Stomach (tissue), 19 donors: ENCODE measurements at places on chromosomes 12 and 14. TPM values are rescaled to one million over a fixed set of nuclear protein-coding genes. Genes with fewer than 3 reads are reported as not detected.
A peak's percentile ranks its signal among the peaks of the same experiment; 100 is the strongest.

GRCh38 chr12:17215759-17216570 lies 610.0 kb upstream of the LMO3 start:
- no peaks in the 10 kb centered on the region for H3K36me3 ChIP-seq
- H3K27me3 ChIP-seq = no peaks in the 10 kb centered on the region
- H3K27ac ChIP-seq = no peak overlapping the region

DNA sequence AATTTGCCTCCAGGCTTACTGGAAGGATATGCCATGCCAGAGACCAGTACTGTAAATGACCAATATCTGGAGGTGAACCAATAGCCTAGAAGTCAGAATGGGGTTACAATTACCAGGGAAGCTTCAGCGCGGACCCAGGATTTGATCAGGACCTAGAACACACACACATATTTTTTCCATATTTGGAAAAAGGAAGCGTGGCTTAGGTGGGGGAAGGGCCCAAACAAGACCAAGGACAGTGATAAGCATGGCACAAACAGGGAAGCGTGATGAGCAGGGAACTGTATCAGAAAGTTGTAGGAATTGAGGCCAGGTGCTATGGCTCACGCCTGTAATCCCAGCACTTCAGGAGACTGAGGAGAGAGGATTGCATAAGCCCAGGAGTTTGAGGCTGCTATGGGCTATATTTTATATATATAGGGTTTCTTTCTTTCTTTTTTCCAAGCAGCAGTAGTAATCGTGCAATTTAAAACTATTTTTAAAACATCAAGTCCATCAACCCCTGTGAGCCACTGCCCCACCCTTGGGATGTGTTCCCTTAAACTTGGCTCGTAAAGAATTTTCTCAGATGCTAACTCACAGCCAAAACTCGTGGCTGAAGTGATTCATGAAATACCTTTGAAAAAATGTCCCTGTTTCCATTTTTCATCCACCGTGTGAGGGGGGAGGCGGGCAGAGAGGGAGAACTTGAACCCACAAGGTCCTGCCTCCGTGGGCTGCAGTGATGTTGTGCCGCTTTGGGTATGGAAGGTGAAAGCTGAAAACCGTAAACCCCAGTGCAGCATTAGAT lies 16.7 kb downstream of the HRK start:
- H3K4me3 ChIP-seq = no peak overlapping the region
- H3K27ac ChIP-seq = no peak overlapping the region
- H3K36me3 ChIP-seq = no peaks in the 10 kb centered on the region
- no peaks in the 10 kb centered on the region for H3K4me1 ChIP-seq

DNA sequence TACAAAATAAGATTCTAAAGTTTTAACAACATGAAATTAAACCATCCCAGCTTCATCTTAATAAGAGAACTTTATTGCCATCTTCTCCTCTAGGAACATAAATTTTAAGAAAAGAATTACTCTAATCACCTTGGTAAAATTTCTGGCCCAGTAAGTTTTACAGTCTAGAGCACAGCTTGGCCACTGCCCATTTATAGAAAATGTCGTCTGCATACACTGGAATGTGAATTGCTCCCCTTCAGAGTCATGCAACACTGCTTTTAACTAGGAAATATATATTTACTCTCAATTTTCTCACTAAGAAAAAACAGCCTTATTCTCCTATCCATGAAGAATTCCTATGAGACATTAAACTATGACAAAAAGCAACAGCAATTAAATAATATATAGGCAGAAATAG lies 48.2 kb downstream of the KCNC2 start:
- no peak overlapping the region for H3K4me3 ChIP-seq
- no peaks in the 10 kb centered on the region for H3K27me3 ChIP-seq
- H3K27ac ChIP-seq = no peak overlapping the region
- no peaks in the 10 kb centered on the region for H3K4me1 ChIP-seq

Gene PKP2
- total RNA-seq = 85.8 TPM

- no peaks in the 10 kb centered on the region for H3K4me1 ChIP-seq
- H3K36me3 ChIP-seq = no peaks in the 10 kb centered on the region
- no peak overlapping the region for H3K4me3 ChIP-seq
- DNase-seq = no peak
- no peaks in the 10 kb centered on the region for H3K27me3 ChIP-seq
Measured at GRCh38 chr12:94204499-94205247, 56.3 kb downstream of the PLXNC1 start.

DNA sequence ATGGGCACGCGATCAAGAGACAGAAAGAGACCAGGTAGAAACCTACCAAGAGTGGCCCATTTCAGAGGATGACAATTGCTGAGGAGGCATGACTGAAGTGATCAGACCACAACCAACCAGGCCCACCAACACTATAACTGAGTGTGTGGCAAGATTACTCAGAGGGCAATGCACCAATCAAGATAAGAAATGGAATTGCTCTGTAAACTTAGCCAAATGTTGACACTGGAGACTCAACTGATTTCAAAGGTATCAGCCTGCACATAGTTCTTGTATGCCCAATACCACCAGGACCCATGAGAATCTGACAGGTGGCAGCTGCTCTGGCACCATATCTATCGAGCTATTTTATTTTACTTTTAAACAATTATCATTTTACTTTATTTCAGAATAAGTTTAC lies 128.9 kb downstream of the FOXN3 start:
- H3K4me3 ChIP-seq = no peak overlapping the region
- no peaks in the 10 kb centered on the region for H3K36me3 ChIP-seq

Gene FCF1
- total RNA-seq = 10.0 TPM

Gene LMO3
- total RNA-seq = 0.43 TPM

DNA sequence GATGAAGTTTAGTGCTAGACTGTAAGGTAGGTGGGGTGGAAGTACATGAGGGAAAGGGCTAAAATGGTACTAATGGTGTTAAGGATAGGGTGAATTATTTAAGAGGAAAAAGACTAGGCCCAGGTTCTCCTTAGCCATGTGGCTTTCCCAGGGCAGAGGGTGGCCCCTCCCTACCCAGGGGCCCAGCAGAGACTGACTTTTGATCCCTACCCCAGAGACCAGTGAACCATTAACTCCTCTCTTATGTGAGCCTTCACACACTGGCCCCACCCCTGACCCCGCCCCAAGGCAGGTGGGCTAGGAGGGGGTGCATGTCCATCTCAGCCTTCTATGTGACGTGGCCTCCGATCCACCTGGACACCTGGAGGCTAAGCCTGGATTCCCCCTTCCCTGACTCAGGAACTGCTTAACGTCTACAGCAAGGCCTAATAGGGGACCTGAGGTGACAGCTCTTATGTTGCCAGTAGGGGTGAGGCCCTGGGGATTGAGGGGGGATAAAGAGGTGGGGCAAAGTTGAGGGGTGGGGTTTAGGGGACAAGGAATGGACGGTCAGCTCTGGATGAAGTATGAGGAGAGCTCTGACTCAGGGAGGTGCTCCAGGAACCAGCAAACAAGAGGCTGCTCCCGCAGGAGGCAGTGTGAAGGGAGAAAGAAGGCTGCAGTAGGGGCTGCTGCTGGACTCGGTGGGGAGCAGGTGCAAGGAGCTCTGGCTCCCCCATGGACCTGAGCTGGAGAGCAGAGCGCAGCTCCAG lies 757 bp downstream of the SLC39A5 start:
- H3K4me1 ChIP-seq = peaks cover 10% of the 10 kb centered on the region
- H3K36me3 ChIP-seq = peaks cover 8% of the 10 kb centered on the region

DNA sequence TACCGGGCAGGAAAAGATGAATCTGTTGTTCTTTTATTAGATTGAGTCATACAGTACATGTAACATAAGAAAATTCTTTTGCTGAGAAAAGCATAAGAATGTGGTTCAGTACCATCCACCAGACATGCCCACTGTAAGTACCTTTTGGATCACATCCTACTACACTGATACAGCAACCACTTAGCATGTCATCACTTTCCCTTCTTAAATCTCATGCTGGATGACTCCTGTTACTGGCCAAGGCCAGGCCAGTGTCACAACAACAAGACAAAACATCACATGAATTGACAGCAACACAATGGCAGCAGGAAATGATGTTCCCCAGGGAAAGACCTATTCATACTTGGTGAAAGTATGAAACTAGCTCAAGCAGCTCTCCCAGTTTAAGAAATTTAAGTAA lies 46.4 kb downstream of the STXBP6 start:
- H3K4me1 ChIP-seq = no peaks in the 10 kb centered on the region
- H3K27me3 ChIP-seq = no peaks in the 10 kb centered on the region
- no peak for DNase-seq
- H3K27ac ChIP-seq = no peak overlapping the region

Gene DIO2
- total RNA-seq = 1.2 TPM

GRCh38 chr12:130932061-130932930 lies 21.4 kb upstream of the ADGRD1 start:
- no peaks in the 10 kb centered on the region for H3K36me3 ChIP-seq
- H3K27me3 ChIP-seq = no peaks in the 10 kb centered on the region
- H3K4me3 ChIP-seq = no peak overlapping the region
- H3K27ac ChIP-seq = no peak overlapping the region
- H3K4me1 ChIP-seq = no peaks in the 10 kb centered on the region

- H3K4me1 ChIP-seq = no peaks in the 10 kb centered on the region
- no peak for DNase-seq
- H3K27ac ChIP-seq = no peak overlapping the region
- H3K27me3 ChIP-seq = no peaks in the 10 kb centered on the region
Measured at GRCh38 chr14:34257505-34257904, 204.5 kb downstream of the SPTSSA start.

DNA sequence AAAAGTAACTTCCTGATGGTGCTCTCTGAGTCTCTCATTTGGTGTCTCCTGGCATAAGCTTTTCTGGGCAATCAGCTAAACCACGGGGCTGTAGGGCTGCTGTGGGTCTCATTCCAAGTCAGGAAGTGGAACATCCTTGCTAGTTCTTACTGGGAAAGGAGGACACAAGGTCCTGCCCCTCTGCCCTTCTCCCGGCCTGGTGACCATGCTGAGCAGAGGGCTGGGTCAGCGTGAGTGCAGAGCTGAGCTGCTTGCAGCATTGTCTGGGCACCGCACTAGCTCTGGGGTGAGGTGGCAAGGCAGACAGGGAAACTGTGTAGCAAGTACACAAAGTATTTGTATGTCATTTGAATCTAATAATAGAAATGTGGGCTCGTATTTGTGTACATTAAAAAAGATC lies 45.0 kb upstream of the ASPG start:
- H3K36me3 ChIP-seq = no peaks in the 10 kb centered on the region
- H3K4me3 ChIP-seq = no peak overlapping the region
- no peak overlapping the region for H3K27ac ChIP-seq

Gene TAS2R30
- total RNA-seq = 26.3 TPM

DNA sequence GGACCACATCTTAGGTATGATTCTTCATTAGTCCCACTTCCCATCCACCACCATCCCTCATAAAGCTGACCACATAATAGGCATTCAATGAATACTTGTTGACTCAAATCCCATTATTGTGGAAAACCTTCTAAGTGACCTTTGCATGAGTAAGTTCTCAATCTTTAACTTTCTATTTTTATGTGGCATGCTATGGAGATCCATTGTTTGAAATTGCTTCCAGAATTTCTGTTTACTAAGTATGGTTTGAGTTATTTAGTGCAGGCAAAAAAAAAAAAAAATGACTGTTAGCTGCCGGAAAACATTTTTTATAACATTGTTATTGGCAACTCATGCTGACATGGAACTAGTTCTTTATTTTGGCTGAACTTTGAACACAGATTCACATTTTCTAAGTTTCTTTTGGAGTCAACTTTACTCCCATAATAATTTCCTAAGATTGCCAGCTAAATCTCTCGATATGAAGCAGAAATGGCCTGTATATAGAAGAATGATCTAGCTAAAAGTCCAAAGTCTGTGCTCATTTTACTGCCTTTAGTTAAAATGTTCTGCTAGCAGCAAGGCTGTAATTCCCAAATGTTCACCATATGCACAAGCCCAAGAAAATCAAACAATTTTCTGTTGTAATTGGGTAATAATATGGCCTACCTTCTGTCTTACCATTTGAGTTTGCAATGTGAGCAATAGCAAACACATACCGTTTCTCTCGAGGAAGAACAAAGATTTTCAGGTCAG lies 77.9 kb downstream of the PTGER2 start:
- H3K4me1 ChIP-seq = no peaks in the 10 kb centered on the region
- no peak overlapping the region for H3K27ac ChIP-seq
- H3K36me3 ChIP-seq = no peaks in the 10 kb centered on the region
- no peak for DNase-seq
- no peak overlapping the region for H3K4me3 ChIP-seq
- no peaks in the 10 kb centered on the region for H3K27me3 ChIP-seq

Gene GPR137C
- total RNA-seq = not detected

GRCh38 chr12:19710811-19711793 lies 271.8 kb downstream of the AEBP2 start:
- no peak overlapping the region for H3K4me3 ChIP-seq
- H3K4me1 ChIP-seq = peaks cover 3% of the 10 kb centered on the region
- H3K27ac ChIP-seq = peak overlapping the region; percentile 84

- no peaks in the 10 kb centered on the region for H3K27me3 ChIP-seq
- no peak for DNase-seq
- H3K36me3 ChIP-seq = no peaks in the 10 kb centered on the region
- peaks cover 56% of the 10 kb centered on the region for H3K4me1 ChIP-seq
Measured at GRCh38 chr14:63431466-63431865, 111.7 kb downstream of the PPP2R5E start.

Gene C1S
- 270 TPM for total RNA-seq

DNA sequence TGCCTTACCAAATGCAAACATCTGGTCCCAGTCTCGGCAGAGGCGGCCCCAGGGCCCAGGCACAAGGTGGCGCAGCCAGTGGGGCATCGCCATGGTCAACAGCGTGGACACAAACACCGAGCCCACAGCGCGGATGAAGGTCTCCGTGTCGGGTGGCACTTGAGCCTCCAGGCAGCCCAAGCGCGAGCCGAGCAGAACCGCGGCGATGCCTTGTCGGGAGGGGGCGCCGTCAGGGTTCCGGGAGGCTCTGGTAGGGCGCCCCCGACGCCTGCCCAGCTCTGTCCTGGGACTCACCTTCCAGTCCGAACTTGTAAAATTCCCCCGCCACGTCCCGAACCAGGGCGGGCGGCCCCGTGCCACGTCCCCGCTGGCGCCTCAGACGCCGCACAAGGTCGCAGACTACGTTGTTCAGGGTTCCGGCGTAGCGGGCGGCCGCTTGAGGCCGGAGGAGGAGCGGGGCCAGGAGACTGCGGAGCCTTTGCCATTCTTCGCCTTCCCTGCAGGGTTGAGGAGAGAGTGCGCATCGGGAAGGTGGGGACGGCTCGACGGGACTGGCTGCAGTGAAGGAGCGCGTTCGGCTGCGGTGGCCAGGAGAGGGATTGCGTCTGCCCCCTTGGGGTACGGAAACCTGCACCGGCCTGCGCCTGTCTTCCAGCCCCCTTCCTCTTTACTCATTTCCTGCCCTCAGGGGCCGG lies 1.7 kb downstream of the CYP27B1 start:
- H3K4me3 ChIP-seq = peak overlapping the region; percentile 48
- peaks cover 34% of the 10 kb centered on the region for H3K4me1 ChIP-seq
- DNase-seq = peak; percentile 70
- H3K27ac ChIP-seq = no peak overlapping the region

GRCh38 chr14:75896341-75896740 lies 85.5 kb downstream of the TGFB3 start:
- no peak for DNase-seq
- H3K27me3 ChIP-seq = no peaks in the 10 kb centered on the region
- no peak overlapping the region for H3K27ac ChIP-seq
- no peaks in the 10 kb centered on the region for H3K36me3 ChIP-seq
- H3K4me1 ChIP-seq = no peaks in the 10 kb centered on the region

GRCh38 chr14:97441740-97442362 lies 644.7 kb downstream of the VRK1 start:
- no peak for DNase-seq
- H3K36me3 ChIP-seq = no peaks in the 10 kb centered on the region
- H3K4me3 ChIP-seq = no peak overlapping the region
- no peaks in the 10 kb centered on the region for H3K27me3 ChIP-seq
- H3K4me1 ChIP-seq = no peaks in the 10 kb centered on the region
- H3K27ac ChIP-seq = no peak overlapping the region

GRCh38 chr14:42023452-42023851 lies 416.8 kb downstream of the LRFN5 start:
- H3K4me1 ChIP-seq = no peaks in the 10 kb centered on the region
- DNase-seq = no peak
- no peak overlapping the region for H3K4me3 ChIP-seq
- no peaks in the 10 kb centered on the region for H3K27me3 ChIP-seq
- H3K27ac ChIP-seq = no peak overlapping the region

Gene ST8SIA1
- 5.0 TPM for total RNA-seq
